Activated T-helper 2 cell treated with anti-CD3 and anti-CD28 coated beads, Interferon-gamma antibody, Interleukin-2, Interleukin-4, amounts not matched to agents 10 μg/mL and 5 μg/mL and 100 μg/mL, durations not matched to agents 14 hours and 24 hours and 36 hours (primary cell): ENCODE measurements at places on chromosomes 1 and 21.

- H3K27ac ChIP-seq: no peak overlapping the region
- H3K4me3 ChIP-seq: no peak overlapping the region
- no peaks in the 10 kb centered on the region for H3K27me3 ChIP-seq
- DNase-seq: no peak
- no peaks in the 10 kb centered on the region for H3K4me1 ChIP-seq
Measured at GRCh38 chr1:190124068-190124467, 353.6 kb downstream of the BRINP3 start.

- no peaks in the 10 kb centered on the region for H3K27me3 ChIP-seq
- no peaks in the 10 kb centered on the region for H3K36me3 ChIP-seq
- DNase-seq: no peak
- H3K27ac ChIP-seq: no peak overlapping the region
Measured at GRCh38 chr1:161088587-161089110, 709 bp downstream of the NECTIN4 start.

DNA sequence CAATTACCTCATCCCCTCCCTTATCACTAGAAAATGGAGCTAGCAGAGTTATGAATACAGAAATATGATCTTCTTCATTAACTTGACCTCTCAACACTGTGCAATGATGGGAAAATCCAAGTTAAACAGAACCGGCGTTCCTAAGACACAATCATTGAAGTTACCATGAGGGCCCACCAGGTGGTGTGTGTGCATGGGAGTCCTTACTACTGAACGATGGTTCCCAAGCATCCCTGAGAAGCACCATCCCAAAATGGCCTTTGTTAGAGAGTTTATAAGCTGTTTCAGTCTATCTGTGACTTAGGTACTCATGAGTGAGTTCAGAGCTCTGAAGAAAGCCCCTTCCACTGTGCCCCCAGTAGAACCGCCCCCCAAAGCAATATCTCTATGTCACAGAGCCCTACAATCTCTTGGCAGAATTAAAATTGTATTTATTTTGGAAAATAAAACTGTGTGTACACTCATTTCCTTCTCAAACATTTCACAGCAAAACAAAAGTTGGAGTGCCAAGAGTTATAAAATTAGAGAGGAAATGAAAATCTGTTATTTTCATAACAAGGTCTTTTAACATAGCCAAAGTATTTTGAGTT lies 56.8 kb downstream of the PLD5 start:
- H3K36me3 ChIP-seq: no peaks in the 10 kb centered on the region
- DNase-seq: no peak
- H3K4me1 ChIP-seq: no peaks in the 10 kb centered on the region
- H3K27ac ChIP-seq: no peak overlapping the region
- H3K4me3 ChIP-seq: no peak overlapping the region

- H3K4me1 ChIP-seq: no peaks in the 10 kb centered on the region
- no peak overlapping the region for H3K27ac ChIP-seq
- H3K27me3 ChIP-seq: no peaks in the 10 kb centered on the region
- H3K36me3 ChIP-seq: no peaks in the 10 kb centered on the region
Measured at GRCh38 chr1:72845981-72846380, 563.6 kb upstream of the NEGR1 start.

GRCh38 chr1:228852511-228853088 lies 117.3 kb downstream of the RHOU start:
- H3K4me1 ChIP-seq: no peaks in the 10 kb centered on the region
- DNase-seq: no peak
- peaks cover 45% of the 10 kb centered on the region for H3K27me3 ChIP-seq
- no peak overlapping the region for H3K4me3 ChIP-seq

DNA sequence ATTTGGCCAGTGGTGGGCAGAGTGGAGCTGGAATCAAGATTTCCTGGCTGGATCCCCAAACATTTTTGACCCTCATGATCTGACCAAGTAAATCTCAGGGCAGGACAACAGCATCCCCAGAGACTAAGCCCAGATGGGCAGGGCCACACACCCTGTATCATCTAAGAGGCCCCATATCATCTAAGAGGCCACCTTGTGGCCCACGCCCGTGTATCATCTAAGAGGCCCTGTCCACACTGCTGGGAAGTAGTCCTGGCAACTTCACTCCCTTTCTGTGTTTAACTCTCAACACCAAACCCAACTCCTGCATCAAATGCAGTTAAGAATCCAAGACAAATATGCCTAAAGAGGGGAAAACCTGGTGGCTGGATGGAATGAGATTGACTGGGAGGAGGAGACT lies 81.6 kb upstream of the SSX2IP start:
- no peaks in the 10 kb centered on the region for H3K4me1 ChIP-seq
- H3K27me3 ChIP-seq: peaks cover 24% of the 10 kb centered on the region
- DNase-seq: no peak
- H3K36me3 ChIP-seq: no peaks in the 10 kb centered on the region
- no peak overlapping the region for H3K4me3 ChIP-seq

- no peaks in the 10 kb centered on the region for H3K27me3 ChIP-seq
- H3K36me3 ChIP-seq: peaks cover 25% of the 10 kb centered on the region
- H3K4me1 ChIP-seq: peaks cover 84% of the 10 kb centered on the region
- H3K27ac ChIP-seq: peak overlapping the region; percentile 90
- peak overlapping the region; percentile 79 for H3K4me3 ChIP-seq
- peak; percentile 36 for DNase-seq
Measured at GRCh38 chr1:116806245-116806644, 52.0 kb downstream of the CD2 start.

DNA sequence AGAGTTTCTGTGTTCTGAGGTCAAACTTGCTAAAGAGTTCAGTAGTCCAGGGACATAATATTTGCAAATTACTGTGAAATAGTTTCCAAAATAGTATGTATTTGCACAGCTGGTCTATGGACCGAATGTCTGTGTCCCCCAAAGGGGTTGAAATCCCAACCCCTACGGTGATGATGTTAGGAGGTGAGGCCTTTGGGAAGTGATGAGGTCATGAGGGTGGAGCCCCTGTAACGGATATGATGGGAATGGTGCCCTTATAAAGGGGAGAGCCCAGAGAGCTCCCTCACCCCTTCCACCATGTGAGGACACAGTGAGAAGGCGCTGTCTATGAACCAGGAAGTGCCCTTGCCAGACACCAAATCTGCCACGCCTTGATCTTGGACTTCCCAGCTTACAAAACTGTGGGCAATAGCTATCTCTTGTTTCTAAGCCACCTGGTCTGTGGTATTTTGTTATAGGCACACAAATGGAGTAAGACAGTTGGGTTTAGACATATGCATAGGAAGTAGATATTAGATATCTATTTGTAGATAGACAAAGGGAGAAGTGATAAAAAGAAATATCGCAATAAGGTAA lies 21.7 kb downstream of the RNF187 start:
- peaks cover 22% of the 10 kb centered on the region for H3K4me1 ChIP-seq
- peaks cover 14% of the 10 kb centered on the region for H3K27me3 ChIP-seq
- no peak overlapping the region for H3K27ac ChIP-seq
- no peaks in the 10 kb centered on the region for H3K36me3 ChIP-seq
- H3K4me3 ChIP-seq: no peak overlapping the region
- no peak for DNase-seq

GRCh38 chr21:44710756-44711326 lies 531 bp downstream of the TSPEAR start:
- no peak for DNase-seq
- H3K27me3 ChIP-seq: peaks cover 83% of the 10 kb centered on the region
- no peak overlapping the region for H3K4me3 ChIP-seq
- H3K4me1 ChIP-seq: peaks cover 2% of the 10 kb centered on the region

DNA sequence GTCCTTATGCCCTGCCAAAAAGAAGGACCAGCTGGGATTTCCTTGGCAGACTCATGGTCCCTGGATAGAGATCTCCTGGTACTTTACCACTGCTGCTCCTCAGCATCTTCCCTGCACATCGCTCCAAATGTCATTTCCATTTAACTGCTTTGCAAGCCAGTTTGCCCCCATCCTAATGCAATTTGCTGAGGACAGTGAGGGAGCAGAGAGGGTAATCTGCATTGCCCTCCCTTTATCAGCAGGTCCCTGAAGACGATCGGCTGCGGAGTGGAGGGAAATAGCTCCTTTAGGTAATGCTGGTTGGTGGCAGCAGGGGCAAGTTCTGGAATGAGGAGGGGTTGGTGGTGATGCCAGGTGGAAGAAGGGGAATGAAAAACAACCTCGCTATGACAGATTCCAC lies 2.7 kb downstream of the PLXNA2 start:
- H3K27me3 ChIP-seq: peaks cover 60% of the 10 kb centered on the region
- peaks cover 10% of the 10 kb centered on the region for H3K4me1 ChIP-seq
- H3K27ac ChIP-seq: no peak overlapping the region
- no peak for DNase-seq

DNA sequence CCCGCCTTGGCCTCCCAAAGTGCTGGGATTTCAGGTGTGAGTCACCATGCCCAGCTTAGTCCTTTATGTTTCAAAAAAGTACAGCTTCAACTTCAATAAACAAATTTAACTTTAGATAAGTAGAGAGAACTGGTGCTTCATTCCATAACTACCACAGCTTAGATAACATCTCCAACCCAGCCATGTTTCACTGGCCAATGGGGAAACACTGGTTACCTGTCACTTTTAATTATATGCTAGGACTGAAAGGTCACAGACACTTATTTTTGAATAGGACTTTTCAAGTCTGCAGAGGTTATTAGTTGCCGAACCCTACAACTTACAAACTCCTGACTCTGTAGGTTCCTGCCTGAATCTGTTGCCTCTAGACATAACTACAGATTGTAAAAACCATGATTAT lies 56.5 kb upstream of the ST6GALNAC3 start:
- H3K36me3 ChIP-seq: no peaks in the 10 kb centered on the region
- no peak for DNase-seq
- no peak overlapping the region for H3K4me3 ChIP-seq
- no peak overlapping the region for H3K27ac ChIP-seq
- H3K27me3 ChIP-seq: peaks cover 37% of the 10 kb centered on the region
- H3K4me1 ChIP-seq: no peaks in the 10 kb centered on the region

- H3K4me3 ChIP-seq: no peak overlapping the region
- H3K4me1 ChIP-seq: no peaks in the 10 kb centered on the region
- H3K27me3 ChIP-seq: no peaks in the 10 kb centered on the region
- H3K36me3 ChIP-seq: no peaks in the 10 kb centered on the region
Measured at GRCh38 chr1:176837708-176838107, 326.8 kb downstream of the ASTN1 start.

DNA sequence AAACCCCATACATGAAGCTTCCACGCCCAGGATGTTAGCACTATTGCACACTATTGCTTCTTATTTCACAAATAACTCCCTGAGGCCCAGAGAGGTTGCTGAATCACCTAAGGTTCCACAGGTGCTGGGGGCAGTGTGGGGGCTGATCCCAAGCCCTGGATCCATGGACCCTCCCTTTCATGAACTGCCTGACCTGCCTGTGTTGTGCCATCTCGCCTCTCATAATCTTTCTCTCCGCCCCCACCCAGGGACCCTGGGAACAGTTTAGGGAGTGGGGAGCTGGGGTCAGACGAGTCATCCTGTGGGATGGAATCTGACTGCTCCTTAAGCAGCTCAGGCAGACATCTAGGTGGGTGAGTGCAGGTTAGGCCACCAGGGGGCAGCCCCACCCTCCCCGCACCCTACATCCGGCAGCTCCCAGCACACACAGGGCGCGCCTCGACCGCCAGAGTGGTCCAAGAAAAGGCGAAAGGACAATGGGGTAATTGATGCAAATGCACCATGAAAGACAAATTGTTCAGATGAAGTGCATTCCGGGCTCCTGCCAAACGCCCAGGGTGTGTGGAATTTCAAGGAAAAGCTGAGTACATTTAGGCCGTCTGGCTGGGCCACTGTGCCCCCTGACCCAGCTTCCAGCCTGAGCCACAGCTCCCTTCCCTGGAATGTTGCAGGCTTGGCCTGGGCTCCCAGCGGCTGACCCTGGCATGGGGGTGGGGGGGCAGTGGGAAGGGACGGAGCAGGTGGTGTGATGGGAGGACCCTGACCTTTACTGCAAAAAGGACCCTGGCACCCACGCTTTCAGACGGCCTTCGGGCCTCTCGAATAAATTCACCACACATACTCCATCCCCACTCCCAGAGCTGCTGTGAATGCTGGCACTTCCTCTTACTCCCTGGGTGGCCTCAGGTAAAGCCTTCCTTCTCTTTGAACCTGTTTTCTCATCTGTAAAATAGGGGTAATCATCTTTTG lies 20.8 kb downstream of the PHLDA3 start:
- H3K27me3 ChIP-seq: peaks cover 7% of the 10 kb centered on the region
- H3K27ac ChIP-seq: no peak overlapping the region
- peaks cover 20% of the 10 kb centered on the region for H3K4me1 ChIP-seq
- DNase-seq: peak; percentile 45
- H3K4me3 ChIP-seq: no peak overlapping the region

DNA sequence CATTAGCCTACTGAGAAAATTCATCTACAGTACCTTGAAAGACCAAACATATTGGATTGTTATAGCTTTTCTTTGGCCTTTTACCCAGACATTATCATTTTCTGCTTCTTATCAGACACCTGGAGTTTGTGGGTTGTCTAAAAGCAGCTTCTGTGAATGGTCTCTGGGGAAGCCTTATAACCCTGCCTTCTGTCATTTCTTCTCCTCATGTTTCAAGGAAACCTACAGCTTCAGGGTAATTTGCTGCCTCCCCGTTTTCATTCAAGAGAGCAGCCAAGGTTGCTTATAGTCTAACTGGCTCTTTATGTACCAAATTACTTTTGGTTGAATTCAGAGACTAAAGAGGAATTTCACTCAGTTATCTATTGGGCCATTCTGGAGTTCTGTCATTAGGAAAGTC lies 288.3 kb upstream of the SGIP1 start:
- H3K27me3 ChIP-seq: no peaks in the 10 kb centered on the region
- no peak overlapping the region for H3K4me3 ChIP-seq
- no peaks in the 10 kb centered on the region for H3K36me3 ChIP-seq

- no peak overlapping the region for H3K27ac ChIP-seq
- no peak for DNase-seq
- no peak overlapping the region for H3K4me3 ChIP-seq
Measured at GRCh38 chr1:42479621-42480020, 16.5 kb downstream of the CCDC30 start.

DNA sequence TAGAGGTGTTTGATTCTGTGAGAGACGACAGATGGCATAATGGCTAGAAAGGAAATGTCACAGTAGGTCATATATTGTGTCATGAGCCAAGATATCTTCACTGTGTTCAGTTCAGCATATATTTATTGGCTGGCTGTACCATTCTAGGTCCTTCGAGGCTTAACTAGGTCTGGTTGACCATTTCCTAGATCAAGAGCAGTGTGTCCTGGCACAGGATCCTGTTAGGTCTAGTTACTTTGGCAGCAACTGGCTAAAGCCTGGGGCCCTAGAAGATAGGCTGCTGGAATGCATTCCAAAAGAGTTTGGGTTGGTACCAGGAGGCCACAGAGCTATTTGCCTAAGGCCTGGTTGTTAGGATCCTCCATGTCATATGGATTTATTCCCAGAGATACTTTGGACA lies 20.9 kb downstream of the ZBTB40 start:
- H3K36me3 ChIP-seq: no peaks in the 10 kb centered on the region
- DNase-seq: no peak
- H3K4me1 ChIP-seq: no peaks in the 10 kb centered on the region
- H3K27ac ChIP-seq: no peak overlapping the region
- H3K4me3 ChIP-seq: no peak overlapping the region
